ENCODE measurements at places on chromosomes 12 and 14.

GRCh38 chr14:99320105-99320572 lies 48.1 kb upstream of the BCL11B start:
- DNase-seq, result no peak

- DNase-seq, result peak; percentile 30
Measured at GRCh38 chr12:2003676-2004112, 563 bp downstream of the DCP1B start.

- DNase-seq, result no peak
Measured at GRCh38 chr12:8052679-8053078, 13.5 kb downstream of the C3AR1 start.

GRCh38 chr12:47141459-47141858 lies 61.7 kb upstream of the AMIGO2 start:
- DNase-seq, result no peak

GRCh38 chr12:54251667-54252284 lies 28.1 kb downstream of the CBX5 start:
- DNase-seq, result peak; percentile 67

DNA sequence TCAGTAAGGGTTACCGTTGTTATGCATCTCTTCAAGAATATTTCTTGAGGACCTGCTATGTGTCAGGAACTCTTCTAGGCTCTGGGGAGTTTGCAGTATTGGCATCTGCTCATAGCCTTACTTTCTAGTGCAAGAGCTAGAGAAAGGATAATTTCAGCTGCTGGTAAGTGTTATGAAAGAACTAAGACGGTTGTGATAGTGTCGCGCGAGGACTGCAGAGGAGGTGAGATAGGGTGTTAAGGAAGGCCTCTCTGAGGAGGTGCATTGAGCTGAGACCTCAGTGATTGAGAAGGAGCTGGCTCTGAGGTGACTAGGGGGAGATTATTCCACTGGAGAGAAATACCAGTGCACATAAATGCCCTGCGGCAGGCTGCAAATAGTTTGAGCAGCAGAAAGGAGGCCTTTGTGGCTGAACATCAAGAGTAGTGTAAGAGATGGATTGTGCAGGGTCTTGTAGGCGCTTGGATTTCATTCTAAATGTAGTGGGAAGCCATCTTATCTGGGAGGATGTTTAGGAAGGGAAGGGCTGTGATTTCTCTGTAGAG lies 824 bp downstream of the DDX55 start:
- no peak for DNase-seq

DNA sequence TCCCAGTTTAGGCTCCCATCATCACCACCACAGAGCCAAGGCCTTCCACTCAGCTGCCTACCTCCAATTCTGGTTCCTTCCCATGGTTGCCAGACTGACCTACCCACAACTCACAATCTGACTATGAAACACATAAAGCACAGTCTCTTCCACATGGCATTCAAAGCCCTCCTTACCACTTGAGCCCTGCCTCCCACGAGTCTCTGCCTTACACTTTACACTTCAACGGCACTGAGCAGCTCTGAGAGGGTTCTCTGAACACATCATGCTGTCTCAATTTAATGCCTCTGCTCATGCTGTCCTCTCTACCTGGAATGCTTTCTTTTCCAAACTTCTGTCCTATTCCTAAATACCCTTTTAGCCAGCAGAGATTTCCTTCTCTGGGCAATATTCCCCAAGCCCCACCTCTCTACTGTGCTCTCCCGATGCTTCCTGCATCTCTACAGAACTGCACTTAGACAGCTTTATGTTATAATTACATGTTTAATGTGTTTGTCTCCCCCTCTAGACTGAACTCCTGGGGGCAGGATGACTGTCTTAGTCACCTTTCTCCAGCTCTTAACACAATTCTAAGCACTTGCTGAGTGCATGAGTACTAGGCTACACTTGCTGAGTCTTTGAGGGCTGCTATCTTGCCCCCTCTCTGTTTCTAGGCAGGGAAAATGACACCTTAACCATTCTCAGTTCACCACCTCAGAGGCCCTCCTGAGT lies 23.5 kb downstream of the FMNL3 start:
- no peak for DNase-seq

GRCh38 chr14:33880330-33880729 lies 70.5 kb downstream of the EGLN3 start:
- DNase-seq, result no peak

DNA sequence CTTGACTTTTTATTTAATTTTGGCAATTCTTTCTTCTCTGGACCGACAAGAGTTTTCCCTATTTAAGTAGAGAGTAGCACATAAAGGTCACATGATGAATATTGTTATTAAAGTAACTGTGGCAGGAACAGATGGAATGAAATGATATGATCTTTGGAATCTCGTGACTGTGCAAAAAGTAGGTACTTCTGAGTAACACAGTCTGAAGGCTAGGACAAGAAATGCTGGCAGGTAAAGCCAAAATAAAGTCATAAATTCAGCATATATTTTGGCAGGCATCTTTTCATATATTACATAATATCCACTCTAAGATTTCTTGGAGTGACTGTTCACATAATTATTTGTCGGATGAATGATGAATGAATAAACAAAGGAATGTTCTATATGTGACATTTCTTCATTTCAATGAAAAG lies 121.4 kb downstream of the EFCAB11 start:
- DNase-seq, result no peak

DNA sequence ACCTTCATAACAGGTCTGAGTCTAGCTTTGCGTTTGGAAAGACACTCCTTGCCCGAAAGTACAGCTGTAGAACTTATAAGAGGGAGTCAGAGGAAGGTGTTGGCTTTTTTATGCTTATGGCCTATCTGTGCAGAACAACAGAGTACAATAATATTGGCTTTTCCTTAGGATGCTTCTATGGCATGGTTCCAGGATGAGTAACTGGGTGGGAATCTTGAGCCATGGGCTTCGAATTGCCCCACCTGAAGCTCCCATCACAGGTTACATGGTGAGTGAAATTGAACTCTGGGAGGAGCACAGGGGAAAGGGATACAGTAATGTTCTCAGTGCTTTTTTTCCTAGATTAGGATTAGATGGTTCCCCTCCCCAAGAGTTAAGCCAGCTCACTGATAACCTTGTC lies 13.0 kb downstream of the PARP2 start:
- no peak for DNase-seq

- DNase-seq, result no peak
Measured at GRCh38 chr12:81347404-81347803, 269.5 kb downstream of the ACSS3 start.

DNA sequence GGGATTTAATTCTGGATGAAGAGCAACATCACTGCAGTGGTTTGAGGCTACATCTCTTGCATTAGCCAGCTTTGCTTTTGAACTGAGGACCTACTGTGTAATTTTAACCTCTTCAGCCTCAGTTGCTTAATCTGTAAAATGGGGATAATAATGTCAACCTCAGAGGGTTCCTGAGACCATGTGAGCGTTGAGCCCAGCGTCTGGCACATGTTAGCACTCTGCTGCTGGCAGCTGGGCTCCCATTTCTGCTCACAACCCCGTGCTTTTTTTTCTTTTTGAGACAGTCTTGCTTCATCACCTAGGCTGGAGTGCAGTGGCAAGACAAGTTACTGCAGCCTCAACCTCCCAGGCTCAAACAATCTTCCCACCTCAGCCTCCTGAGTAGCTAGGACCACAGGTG lies 31.6 kb downstream of the TESC start:
- no peak for DNase-seq

DNA sequence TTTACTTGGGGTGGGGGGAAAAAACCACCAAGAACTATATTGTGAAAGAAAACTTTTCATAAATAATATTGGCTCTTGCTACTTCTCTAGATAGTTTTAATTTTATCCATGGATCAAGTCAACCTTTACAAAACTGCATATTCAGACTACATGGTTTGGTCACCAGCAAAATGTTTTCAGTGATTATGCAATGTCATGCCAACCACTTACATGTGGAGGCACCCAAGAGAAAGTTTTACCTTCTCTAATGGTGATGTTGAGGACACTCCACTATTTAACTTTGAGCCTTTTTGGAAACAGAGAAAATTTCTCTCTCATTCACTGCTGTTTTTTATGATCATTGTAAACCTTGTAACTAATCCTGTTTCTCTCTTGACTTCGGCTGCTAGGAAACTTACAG lies 21.6 kb downstream of the PLCZ1 start:
- DNase-seq, result no peak

- no peak for DNase-seq
Measured at GRCh38 chr12:80777587-80777986, 60.9 kb downstream of the MYF5 start.

DNA sequence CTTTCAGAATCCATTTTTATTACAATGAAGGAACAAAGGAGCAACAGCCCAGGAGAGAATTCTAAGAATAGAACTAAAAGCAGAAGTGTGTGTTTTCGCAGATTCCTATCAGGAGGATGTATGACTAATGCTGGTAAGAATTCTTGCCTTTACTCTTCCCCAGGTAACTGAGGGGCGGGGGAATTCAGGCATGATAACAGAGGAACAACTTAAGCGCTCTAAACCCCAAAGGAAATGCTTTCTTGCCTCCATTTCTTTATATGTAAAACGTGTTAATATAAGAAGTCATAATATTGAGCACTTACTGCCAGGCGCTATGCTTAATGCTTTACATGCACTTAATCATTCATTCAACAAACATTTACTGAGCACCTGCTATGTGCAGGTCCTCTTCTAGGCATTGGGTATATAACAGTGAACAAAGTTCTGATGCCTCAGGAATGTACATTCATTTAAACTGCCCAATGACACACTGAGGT lies 4.5 kb downstream of the HCAR1 start:
- DNase-seq, result no peak

DNA sequence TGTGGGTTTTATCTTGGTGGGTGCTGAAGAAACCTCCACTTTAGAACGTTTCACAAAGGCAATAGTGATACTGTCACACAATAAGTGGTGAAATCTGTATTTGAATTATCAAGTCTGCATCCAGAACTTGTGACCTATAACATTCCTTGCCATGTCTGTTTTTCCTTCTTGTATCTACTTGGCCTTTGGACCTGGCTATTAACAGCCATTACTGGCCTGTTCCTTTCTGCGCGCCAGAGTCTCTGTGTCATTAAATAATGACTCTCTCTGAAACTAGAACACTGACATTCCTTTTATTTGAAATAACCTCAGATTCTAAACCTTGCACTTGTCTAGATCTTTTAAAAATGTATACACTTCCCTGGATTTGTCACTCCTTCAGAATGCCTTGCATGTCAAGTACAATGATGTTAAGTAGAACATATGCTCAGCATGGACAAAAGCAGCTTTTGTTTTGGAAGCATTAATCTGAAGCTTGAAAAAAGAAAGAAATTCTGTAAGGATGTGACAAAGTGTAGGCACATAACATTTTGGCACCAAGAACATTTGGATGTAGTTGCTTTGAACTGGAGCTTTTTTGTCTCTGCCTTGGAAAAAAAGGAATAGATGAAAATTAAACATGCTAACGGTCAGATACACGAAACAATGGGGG lies 95.5 kb upstream of the RPL10L start:
- DNase-seq, result no peak

DNA sequence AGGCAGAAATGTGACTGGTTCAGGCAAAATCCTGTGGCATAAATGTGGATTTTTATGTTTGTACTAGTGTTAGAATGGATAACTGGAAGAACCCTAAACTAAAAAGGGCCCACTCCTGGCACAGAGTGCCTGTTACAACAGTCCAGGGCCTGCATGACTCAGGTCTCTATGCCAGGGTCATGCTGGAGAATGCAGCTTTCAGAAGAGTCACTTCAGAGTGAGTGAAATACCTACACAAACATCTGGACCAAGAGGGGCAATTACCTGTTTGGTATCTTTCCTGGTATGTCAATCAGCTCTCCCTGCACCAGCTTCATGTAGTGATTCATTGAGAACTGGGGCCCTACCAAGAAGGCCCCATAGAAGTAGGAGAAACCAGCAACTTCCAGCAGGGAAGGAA lies 10.0 kb downstream of the EMG1 start:
- no peak for DNase-seq

DNA sequence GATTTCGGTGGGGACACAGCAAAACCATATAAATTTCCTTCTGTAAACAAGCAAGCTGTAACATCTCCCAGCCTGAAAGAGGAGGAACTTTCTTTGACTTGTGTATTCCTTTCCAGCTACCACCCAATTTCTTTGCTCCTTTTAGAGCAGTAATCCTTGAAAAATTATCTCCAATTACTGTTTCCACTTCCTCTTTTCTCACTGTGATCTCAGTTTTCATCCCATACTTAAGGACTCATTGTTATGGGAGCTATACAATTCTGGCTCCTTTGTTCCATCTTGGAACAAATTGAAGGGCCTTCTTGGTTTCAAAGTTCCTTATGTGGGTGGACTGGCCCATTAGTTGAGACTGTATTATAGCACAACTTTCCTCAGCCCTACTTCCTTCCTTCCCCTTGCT lies 152.6 kb downstream of the AKAP6 start:
- no peak for DNase-seq

DNA sequence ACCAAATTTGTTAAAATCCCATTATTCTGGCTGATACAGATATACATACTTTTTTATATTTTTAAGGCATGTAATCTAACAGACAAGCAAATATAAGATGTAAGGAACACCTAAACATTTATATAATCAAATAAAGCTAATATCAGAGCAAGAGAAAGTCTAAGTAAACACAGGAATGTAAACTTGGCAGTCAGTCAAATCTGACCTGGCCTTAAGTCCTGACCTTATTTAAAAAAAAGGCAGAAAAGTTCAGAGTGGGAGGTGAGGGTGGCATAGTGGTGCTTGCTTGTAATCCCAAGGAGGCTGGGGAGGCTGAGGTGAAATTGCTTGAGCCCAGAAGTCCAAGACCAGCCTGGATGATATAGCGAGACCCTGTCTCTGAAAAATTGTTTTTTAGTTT lies 152.6 kb downstream of the DERA start:
- DNase-seq, result no peak

DNA sequence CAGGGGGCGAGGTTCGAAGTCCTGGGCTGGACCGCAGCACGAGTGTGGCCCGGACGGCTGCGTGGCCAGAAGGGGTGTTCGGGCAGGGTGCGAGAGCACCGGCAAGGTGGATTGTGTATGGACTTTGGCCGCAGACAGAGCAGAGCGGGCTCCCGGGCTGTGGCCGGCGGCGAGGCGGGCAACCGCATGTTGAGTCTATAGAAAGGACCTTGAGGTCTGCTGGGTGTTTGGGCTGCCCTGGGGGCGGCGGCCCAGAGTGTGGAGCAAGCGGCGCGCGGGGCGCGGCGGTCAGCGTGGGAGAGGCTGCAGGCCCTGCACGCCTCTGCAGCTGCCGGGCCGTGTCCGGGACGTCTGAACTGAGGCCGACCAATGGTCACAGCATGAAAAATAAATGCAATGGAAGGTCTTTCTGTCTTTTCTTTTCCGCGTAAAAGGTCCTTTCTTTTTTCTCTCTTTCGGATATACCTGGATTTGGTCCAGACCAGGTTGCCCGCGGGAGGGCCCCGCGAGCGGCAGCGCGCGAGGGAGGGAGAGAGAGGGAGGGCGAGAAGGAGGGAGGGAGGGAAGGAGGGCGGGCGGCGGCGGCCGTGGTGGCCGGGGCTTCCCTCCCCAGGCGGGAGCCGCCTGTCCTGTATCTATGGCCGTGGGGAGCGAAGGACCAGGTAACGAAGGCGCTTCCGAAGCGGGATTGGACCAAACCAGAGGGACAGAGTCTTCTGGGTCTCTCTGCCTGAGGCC lies 5.5 kb upstream of the HOXC9 start:
- DNase-seq, result no peak

- peak; percentile 39 for DNase-seq
Measured at GRCh38 chr12:23211384-23212320, 586.7 kb downstream of the ETNK1 start.
